Bronchial smooth muscle cell (primary cell): ENCODE measurements at places on chromosomes 5 and 9. TPM values are rescaled to one million over a fixed set of nuclear protein-coding genes. Genes with fewer than 3 reads are reported as not detected.

The TRAF2 gene
- 6.0 and 9.2 TPM in 2 replicates for total RNA-seq

The DDX4 gene
- not detected in 2 replicates for total RNA-seq

The ARID3C gene
- total RNA-seq, result not detected in 2 replicates

The ARL14EPL gene
- total RNA-seq, result 0.69 TPM in 1 of 2 replicates, not detected in the other

The EGFL7 gene
- total RNA-seq, result 6.1 and 8.7 TPM in 2 replicates

The HTR1A gene
- total RNA-seq, result not detected in 2 replicates

The ENHO gene
- 0.16 and 0.26 TPM in 2 replicates for total RNA-seq

The CYSRT1 gene
- 0.17 and 0.63 TPM in 2 replicates for total RNA-seq

The UIMC1 gene
- total RNA-seq, result 26.9 and 28.7 TPM in 2 replicates

The ZNF883 gene
- total RNA-seq, result 2.4 and 4.1 TPM in 2 replicates
